Hematopoietic multipotent progenitor cell treated with erythropoietin and hydrocortisone succinate and interleukin-3 and kit ligand, for 6 days (in vitro differentiated cells): ENCODE measurements at places on chromosomes 16 and 17.
A peak's percentile ranks its signal among the peaks of the same experiment; 100 is the strongest.

DNA sequence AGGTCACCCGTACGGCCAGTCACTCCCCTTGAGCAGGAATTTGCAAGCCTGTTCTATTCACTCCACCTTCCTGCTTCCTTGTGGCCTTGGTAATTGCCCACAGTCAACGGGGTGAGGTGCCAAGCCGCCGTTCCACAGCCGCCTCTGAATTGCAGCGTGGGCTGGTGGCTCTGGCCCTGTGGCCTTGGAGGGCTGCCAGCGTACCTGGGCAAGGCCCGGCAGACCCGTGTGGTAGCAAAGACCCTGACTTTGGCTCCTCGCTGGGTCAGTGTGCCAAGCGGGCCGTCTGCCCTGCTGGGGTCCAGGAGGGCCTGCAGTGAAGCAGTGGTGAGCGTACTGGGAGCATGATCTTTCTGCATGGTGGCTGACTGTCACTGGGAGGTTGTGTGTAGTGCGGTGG, 3.6 kb downstream of the BANP start:
- DNase-seq = no peak

DNA sequence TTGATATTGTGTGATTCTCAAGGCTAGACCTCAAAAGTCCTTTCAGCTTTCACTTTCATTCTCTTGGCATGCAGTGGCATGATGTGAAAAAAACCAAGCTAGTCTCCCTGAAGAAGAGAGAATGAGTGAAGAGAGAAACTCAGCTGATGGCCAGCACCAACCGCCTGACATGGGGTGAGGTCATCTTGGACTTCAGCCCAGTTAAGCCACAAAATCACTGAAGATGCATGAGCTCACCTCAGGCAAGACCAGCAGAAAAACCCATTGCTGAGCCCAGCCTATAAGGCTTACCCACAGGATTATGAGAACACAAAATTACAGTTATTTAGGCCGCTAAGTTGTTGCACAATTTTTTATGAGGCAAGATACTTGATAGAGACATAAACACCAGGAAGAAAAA, 496.5 kb downstream of the TOX3 start:
- no peak for DNase-seq

DNA sequence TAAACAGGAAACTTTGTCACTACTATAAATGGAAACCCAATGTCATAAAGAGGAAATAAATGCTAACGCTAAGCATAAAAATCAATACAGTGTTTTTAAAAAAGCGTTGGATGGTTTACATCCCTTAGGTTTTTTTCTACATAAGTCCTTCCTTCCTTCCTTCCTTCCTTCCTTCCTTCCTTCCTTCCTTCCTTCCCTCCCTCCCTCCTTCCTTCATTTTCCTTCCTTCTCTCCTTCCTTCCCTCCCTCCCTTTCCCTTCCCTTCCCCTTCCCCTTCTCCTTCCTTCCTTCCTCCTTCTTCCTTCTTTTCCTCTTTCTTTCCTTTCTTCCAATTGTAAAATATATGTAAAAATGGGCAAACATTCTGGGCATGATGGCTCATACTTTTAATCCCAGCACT, 108.3 kb downstream of the HAPSTR1 start:
- no peak for DNase-seq

GRCh38 chr17:32007463-32008298, 498 bp downstream of the LRRC37B start:
- peak; percentile 75 for DNase-seq

DNA sequence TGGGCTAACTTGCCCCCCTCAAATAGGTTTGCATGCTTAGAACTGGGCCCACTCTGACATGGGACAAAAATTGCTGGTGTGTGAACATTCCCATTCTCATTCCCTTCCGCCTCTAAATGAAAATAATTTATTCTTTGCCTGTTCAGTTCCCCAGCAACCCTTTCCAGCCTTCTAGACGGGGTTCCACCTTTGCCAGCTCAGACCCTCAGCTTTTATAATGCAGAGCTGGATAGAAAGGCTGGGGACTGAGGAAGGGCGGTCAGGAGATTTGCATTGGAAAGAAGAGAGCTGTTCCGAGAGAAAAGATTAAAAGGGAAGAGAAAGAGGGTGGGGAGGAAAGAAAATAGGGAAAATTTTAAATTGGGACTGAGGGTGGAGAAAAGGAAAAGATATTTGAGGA, 151.1 kb upstream of the WSCD1 start:
- DNase-seq = no peak

DNA sequence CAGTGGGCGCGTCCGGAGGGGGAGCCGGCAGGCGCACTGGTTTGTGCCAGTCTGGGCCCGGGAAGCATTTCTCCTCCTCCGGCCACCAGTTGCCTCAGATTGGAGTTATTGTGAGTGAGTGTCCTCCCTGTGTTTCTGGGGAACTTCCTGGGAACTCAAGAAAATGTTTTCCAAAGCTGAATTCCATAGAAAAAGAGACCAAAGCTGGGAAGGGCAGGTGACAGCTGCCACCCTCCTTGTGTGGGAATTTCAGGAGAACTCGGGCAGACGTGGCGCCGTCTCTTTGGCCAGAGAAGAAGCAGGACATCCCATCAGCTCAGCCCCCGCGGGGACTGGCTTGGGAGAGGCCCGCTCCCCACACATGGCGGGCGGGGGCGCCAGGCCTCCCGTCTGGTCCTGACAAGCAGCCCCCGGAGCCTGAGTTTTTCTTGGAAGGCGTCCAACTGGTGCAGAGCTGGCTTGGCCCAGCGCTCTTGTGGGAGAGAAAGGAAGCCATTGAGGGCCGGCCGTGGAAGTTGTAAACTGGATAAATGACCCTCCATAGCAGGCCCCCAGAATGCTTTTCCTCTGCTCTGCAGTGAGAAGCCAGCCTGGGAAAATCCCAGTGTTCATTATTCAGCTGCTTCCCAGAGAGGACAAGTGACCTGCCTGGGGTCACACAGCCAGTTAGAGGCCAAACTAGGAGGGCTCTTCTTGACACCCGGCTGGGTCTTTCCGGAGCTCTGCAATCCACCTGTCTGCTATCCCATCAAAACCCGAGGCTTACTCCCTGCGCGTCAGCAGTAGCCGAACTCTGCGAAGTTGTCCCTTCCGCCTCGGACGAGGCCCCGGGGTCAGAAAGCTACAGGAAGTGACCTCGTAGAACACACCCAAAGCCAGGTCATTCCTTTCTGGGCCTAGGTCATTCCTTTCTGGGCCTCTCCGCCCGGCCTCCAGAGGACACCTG, 39.2 kb upstream of the GSE1 start:
- DNase-seq = peak; percentile 70

GRCh38 chr16:88705801-88706228, 393 bp downstream of the RNF166 start:
- peak; percentile 59 for DNase-seq

DNA sequence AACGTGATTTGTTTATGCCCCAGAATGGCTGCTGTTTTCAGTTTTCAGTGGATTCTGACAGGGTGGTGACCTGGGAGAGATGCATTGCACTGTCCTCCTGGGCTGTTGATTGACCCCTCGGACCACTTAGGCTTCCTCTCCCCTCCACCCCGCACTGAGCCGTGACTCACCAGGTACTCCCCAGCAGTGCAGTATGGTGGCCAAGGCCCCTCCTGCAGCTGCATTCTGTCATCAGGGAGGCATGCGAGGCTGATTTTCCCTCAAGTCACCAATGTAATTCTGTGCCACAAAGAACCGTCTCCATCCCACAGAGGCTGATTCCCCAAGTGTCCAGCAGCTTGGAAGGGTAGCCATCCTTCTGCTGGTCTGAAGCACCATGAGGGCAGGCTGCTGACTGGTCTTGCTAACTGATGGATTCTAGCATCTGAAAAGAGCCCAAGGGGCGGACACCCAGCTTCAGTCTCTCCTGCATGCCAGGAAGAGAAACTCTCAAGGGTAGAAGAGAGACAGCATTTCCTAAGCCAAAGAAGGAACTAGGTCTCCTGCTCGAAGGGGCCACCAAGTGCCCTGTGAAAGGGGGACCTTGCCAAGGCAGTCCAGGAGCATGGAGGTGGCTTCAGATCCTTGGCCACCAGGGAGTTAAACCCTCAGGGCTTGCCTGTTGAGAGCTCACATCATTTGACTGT, 148.1 kb downstream of the SOCS1 start:
- no peak for DNase-seq

DNA sequence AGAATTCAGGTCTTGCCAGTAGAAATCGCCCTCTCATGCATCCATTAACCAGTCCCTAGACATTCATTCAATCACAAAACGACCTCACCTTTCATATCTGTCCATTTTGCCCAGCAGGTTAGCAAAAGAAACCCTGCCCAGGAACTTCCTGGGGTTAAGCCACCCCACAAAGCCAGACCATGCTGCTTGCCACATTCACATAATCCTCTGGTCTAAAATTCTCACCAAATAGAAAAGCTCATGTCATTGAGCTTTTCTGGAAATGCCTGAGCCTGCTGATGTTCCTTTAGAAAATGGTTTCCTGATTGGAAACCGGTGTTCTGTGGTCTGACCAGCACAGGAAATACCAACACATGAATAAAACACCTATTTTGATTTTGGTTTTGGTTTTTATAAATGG, 21.6 kb upstream of the DYNLRB2 start:
- DNase-seq = no peak

- DNase-seq = no peak
Observed at GRCh38 chr16:3687792-3688191, 29.5 kb downstream of the TRAP1 start.

- DNase-seq = no peak
Observed at GRCh38 chr16:55039511-55039910, 108.8 kb downstream of the IRX5 start.

DNA sequence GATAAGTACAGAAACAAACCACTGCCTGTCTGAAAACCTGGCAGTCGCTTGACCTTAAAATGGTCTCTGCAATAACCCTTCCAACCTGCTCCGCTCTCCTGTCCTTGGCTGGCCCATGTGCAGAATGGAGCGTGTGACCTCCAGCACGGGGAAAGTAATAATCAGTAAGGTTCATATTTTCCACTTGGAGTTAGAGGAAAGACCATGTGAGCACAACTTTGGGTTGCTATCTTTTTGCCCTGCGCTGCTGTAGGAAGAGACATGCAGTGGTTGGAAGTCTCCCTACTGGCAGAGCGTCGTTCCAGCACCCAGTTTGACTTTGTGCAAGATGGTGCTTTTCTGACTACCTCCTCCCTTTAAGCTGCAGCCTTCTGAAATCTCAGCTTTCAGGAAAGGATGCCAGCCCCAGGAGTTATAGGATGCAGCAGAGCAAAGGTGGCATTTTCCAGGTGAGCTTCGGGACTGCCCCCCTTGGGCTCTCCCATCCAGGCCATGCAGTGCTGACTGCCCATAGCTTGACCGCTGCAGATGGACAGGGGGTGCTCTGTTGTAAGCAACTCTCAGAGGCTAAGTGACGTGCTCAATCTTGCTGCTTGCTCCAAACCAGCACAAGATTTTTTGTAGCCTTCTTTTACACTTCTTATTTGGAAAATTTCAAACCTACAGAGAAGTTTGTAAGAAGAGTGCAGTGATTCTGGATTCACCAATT, 110.7 kb upstream of the NOL11 start:
- DNase-seq = no peak

- DNase-seq = no peak
Observed at GRCh38 chr17:50877838-50878237, 11.7 kb upstream of the TOB1 start.

DNA sequence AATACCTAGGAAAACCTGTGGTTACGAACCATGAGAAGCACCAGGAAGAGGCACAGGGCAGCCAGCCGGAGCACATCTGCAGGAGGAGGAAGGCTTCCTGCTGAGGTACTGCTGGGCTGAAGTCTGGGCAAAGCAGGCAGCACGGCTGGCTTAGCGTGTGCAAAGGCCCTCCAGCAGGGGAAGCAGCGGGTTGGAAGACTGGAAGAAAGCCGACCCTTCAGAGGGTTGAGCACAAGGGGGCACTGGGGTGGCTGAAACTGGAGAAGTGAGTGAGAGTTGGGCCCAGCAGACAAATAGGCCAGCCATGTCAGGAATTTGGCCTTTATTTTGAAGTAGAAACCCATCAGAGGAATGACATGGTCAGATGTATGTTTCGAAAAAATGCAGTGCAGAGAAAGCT, 12.1 kb upstream of the HSD3B7 start:
- peak; percentile 76 for DNase-seq

DNA sequence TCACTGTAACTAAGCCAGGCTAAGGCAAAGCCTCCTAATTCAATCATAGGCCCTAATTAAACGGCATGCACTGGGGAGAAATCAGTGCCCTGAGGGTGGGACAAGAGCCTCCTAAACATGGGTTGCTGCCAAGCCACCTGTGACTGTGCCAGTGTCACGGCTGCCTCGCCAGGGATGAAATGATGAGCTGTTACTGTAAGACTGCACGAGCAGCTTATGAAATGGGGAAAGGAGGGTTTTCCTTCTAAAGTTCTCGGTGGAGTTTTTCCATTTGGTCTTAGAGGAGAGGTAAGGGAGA, 12.7 kb downstream of the TMEM11 start:
- DNase-seq = no peak

GRCh38 chr17:57465610-57466009, 209.3 kb downstream of the MSI2 start:
- no peak for DNase-seq

GRCh38 chr17:17805575-17805974, 31.2 kb downstream of the SREBF1 start:
- DNase-seq = no peak

GRCh38 chr16:24216961-24217360, 39.2 kb upstream of the CACNG3 start:
- DNase-seq = no peak

DNA sequence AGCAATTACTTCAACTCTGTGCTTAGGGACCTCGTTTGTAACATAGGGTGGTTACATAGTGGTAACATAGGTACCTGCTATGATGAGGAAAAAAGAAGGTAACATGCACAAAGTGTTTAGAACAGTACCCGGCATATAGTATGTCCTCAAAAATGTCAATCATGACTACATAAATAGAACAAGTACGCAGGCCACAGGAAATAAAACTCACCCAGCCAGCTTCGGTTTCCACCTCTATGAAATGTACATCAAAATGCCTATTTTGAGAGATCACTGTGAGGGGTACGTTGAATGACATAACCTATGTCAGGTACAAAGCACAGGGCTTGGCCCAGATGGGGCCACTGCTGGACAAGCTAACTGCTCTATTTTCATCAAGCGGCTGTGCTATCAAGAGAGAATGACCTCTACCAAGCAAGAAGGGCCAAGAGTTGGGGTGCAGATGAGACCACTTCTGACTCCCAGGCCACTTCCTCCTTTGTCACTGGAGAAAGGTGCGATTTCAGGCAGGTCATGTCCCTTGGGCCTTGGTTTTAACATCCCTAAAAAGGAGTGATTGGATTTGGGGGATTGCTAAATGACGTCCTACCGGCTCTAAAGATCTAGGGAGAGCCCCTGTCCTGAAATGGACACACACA, 45.4 kb downstream of the WSB1 start:
- DNase-seq = no peak

DNA sequence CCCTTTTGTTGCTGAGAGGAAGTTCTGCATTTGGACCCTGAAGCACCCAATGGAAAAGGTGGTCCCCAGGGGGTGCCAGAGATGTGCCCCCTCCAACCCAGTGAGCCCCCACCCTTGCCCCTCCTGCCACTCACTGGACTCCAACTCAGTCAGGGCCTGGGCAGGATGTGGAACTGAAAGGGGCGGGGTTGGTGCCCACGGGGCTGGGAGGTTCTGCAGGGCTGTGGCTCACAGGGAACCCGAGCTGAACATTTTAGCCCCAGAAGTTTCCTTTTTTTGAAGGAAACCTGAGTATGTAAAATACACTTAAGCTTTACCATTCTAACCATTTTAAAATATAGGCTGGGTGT, 15.8 kb upstream of the OGFOD3 start:
- no peak for DNase-seq

- DNase-seq = no peak
Observed at GRCh38 chr16:4376126-4376892, 4.7 kb downstream of the VASN start.

GRCh38 chr17:64470625-64471024, 21.7 kb downstream of the MILR1 start:
- no peak for DNase-seq
